MV-4-11 (cell line): ENCODE measurements at places on chromosomes 4 and X.

DNA sequence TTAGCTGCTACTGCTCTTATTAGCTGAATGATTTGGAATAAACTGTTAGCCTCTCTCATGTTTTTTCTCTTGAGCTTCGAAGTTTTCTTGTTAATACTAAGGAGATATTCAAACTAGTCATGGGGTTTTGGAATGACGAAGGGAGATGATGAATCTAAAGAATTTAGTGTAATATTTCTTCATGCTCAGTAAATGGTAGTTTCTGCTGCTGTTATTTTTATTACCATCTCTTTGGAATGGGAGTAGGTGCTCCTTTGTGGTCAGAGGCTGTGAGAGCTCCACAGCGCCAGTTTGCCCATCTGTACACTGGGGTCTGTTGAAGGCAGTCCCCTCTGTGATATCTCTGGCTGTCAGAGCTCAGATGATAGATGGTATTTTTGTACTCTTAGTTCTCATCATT lies 33.7 kb downstream of the HTT start:
- DNase-seq, result no peak

DNA sequence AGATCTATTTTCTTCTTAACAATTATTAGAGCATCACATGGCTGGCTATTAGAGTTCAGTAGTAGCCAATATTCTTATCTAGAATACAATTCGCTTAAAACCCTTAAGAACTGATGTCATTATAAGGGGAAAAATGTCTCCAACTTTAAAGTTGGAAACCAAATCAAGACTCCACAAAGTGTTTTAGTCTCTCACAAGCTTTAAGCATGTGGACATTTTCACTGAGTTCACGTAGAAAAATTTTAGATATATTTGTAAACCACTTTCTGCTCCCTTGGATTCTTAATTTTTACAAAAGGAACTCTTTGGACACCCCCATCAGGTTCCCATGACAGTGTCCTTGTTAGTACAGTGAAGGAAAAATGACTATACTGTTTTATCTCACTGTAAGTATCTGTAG lies 123.9 kb upstream of the NAP1L5 start:
- DNase-seq, result no peak

DNA sequence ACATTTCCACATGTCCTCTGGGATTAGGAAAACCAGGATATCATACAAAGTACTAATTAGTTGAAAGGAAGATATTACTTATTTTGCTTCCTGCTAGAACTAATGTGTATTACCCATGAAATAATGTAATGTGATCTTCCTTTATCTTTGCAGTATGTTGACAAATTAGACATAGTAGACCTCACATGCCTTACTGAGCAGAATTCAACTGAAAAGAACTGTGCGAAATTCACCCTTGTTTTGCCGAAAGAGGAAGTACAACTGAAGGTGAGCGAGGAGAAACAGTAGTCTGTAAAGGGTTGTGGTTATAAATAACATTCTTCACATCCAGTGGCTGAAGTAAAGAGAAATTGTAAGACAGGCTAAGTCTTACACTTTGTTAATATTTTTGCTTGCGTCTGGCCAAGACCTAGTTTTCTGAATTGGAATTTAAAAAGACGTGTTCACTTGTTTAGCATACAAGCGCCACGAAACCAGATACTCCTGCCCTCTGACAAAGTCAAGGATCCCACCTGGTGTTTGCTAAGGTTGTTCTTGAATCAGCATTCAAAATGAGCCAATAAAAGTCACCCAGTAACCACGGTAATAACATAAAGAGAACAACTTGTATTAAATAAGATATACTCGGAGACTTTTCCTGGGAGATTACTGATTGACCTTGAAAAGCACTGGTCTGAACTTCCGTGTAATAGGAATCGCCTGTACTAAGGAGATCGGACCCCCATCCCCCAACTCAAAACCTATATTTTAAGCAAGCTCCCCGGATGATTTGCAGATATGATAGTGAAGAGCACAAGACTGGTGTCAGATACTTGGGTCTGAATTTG lies 16.9 kb downstream of the STAP1 start:
- peak; percentile 61 for DNase-seq

DNA sequence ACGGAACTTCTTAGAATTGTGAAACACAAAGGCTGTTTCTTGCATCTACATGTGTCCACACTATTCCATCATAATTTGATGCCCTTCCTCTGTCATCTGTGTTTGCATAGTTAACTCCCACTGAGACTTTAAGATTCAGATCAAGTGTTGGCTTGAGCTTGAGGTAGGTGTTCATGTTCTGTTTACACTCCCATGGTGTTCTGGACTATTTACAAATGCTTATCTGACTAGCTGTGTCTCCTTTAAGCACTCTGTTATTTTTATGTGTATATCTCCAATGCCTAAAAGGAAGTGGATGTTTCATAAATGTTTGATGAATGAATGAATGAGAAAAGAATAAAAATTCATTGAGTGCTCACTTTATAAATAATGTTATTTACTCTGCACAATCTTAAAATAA lies 622.7 kb downstream of the RAB28 start:
- DNase-seq, result no peak

DNA sequence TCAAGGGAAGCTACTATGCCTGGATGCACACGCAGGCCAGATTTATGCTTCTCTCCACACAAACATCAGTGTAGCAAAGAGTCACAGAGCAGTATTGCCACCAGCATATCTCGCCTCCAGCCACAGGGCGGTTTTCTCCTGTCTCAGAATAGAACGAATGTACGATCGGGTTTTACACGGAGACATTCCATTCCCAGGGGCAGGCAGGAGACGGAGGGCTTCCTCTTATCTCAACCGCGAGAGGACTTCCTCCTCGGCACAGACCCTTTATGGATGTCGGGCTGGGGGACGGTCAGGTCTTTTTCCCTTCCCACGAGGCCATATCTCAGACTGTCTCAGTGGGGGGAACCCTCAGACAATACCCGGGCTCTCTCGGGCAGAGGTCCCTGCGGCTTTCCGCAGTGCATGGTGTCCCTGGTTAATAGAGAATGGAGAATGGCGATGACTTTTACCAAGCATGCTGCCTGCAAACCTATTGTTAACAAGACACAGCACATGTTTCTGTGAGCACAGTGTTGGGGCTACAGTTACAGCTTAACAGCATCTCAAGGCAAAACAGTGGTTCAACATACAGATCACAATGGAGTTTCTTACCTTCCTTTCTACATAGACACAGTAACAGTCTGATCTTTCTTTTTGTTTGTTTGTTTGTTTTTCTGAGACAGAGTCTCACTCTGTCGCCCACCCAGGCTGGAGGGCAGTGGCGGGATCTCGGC lies 24.1 kb downstream of the CSF2RA start:
- no peak for DNase-seq

DNA sequence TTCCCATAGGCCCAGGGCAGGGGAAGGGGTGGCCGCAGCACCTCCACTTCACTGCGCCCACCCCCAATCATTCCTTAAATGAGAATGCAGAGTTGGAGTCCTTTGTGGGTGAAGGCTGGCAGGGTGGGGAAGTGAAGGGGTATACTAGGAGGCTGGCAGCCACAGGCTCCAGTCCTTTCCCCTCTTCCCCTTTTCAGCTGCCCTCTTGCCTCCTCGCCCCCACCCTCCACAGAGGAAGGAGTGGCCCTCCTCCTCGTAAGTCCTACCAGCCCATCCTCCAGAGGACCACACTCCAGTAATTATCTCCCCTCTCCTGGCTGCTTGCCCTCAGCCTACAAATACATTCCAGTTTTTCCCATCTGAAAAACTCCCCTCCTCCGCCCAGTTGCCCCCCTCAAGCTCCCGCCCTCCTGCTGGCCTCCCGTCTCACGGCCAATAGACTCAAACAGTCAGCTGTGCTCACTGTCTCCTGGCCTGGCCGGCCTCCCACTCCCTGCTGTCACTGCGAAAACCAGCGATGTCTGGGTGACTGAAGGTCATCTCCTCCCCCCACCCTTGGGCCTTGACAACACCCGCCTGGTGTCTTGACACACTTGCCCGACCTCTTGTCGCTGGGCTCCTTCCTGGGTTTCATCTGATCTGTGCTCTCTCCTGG lies 38.8 kb downstream of the EFNB1 start:
- peak; percentile 21 for DNase-seq

DNA sequence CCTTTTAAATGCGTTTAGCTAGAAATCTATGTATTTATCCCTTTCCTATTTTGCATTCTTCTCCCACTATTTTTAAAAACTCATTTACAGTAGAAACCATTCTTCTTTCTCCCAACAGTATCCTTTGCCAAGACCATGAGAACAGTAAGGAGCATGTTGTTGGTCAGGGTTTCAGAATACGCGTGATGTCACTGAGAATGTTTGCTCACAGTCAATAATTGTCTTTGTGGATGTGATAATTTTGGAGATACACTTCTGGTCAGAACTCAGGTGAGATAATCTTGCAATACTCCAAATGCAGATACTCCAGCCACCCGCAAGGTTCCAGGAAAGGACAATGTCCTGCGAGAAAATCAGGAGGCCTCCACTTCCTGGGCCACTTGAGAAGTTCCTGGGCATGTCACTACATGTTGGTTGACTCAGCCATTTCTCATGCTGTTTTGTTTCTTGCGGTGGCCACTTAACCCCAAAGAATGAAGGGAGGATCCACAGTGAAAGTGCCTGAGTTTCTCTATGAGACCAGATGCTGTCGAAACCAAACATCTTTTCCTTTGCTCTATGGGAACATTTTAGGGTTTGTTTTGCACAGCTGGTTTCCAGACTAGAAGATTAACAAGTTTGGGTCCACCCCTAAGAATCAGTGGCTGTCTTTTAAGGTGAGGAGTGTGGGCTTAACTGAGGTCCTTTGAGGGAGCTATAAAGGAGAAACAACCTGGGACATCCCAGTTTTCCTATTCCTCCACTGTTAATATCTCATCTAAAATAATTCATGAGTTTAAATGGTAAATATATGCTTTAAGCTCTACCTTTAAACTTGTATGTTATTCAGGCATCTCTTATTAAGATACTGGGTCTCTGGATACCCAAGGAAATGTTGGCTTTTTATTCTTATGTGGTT lies 116.0 kb downstream of the SOWAHB start:
- peak; percentile 90 for DNase-seq
